Calu3 (cell line): ENCODE measurements at places on chromosomes 13 and 19. TPM values are rescaled to one million over a fixed set of nuclear protein-coding genes. Genes with fewer than 3 reads are reported as not detected.

GRCh38 chr13:99218545-99218944 is 17.9 kb downstream of the UBAC2 start:
- H3K4me1 ChIP-seq = no peaks in the 10 kb centered on the region
- H3K36me3 ChIP-seq = no peaks in the 10 kb centered on the region
- H3K27me3 ChIP-seq = no peaks in the 10 kb centered on the region
- no peak overlapping the region for H3K27ac ChIP-seq
- H3K4me3 ChIP-seq = no peak overlapping the region

GRCh38 chr19:38730731-38731589 is 13.3 kb downstream of the CAPN12 start:
- no peak overlapping the region for H3K4me3 ChIP-seq
- no peaks in the 10 kb centered on the region for H3K27me3 ChIP-seq
- H3K27ac ChIP-seq = peak overlapping the region; percentile 91
- DNase-seq = no peak
- peaks cover 44% of the 10 kb centered on the region for H3K4me1 ChIP-seq

Gene CEACAM5
- total RNA-seq = 1.1 and 3.4 TPM in 2 replicates

DNA sequence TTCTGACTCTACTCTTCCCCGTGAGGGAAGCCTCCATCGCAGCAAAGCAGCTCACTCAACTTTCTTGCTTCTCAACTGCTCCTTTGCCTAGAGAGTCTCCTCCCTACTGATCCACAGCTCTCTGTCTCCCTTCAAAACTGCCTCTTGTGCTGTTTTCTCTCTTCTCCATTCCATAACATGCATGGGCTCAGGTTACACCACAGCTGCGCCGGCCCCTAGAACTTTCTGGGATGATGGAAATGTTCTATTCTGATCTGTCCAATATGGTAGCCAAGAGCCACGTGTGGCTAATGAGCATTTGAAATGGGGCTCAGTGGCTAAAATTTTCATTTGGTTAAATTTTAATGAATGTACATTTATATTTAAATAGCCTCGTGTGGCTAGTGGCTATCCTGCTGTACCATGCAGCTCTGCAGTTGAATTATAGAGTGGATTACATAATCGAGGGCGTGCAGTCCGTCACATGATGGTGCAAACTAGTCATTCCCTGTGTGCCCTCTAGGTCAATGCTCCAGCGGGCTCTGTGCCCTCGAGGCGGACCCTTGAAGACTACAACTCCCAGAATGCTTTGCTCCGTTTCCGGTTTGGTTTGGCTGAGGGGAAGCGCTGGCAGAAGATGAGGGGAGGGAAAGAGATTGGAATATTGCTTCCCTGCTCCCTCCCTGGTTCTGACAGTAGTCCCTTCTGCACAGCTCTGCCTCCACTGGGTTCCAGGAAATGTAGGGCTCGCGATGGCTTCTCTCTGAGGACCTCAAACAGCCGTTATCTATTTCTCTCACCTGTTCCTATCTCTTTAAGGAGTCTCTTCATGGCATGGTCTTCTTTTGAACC is 109.8 kb downstream of the CACNA1A start:
- peaks cover 54% of the 10 kb centered on the region for H3K27me3 ChIP-seq
- peak; percentile 16 for DNase-seq
- no peak overlapping the region for H3K4me3 ChIP-seq
- no peak overlapping the region for H3K27ac ChIP-seq
- H3K36me3 ChIP-seq = no peaks in the 10 kb centered on the region
- H3K4me1 ChIP-seq = peaks cover 9% of the 10 kb centered on the region

- peaks cover 14% of the 10 kb centered on the region for H3K27me3 ChIP-seq
- H3K4me3 ChIP-seq = peak overlapping the region; percentile 20
- peaks cover 98% of the 10 kb centered on the region for H3K36me3 ChIP-seq
- DNase-seq = no peak
These were observed 3.5 kb downstream of the FOSB start for GRCh38 chr19:45471111-45471930.

DNA sequence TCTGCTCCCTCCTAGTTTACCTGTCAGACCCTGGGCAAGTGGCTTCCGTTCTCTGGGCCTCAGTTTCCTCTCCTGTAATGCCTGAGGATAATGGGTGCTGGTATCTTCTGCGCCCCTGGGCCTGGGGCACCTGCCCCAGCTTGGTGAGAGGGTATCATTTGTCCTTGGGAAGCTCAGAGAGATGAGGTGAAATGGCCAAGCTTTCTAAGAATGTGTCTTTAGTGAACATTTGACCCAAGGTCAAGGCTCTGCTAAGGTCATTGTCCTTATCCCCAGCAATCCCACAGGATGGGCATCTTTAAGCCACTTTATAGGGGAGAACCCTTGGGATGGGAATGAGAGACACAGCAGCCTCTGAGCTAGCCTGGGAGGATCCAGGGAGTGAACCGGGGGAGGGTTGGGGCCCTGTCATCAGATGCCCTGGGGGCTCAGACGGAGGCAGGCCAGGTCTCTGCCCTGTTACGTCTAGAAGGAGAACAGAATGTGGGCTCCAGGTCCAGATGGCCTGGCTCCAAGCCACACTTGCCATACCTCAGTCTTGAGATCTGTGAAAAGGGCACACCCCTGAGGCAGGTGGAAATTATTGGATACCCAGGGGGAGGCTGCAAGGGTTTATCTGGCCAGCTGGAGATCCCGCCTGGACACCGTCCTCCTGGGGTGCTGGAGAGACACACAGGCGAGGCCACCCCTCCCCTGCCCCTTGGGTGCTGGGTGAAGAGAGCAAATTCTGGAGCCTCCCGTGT is 1.1 kb upstream of the NFIC start:
- peak overlapping the region; percentile 86 for H3K27ac ChIP-seq
- H3K4me3 ChIP-seq = peak overlapping the region; percentile 14
- no peaks in the 10 kb centered on the region for H3K27me3 ChIP-seq
- DNase-seq = no peak
- H3K4me1 ChIP-seq = peaks cover 30% of the 10 kb centered on the region

DNA sequence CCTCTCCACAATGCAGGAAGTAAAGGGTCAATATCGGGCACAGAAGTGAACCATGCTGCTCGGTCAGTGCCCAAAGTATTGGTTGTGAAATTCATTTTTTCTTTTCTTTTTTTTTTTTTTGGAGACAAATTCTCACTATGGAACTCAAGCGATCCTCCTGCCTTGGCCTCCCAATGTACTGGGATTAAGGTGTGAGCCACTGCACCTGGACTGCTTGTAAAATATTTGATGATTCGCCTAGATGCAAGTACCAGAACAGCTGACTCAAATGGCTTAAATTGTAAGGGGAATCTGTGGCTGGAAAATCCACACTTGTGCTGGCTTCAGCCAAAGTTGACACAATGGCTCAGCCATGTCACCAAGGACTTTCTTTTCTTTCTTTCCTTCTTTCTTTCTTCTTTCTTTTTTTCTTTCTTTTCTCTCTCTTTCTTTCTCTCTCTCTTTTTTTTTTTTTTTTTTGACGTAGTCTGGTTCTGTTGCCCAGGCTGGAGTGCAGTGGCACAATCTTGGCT is 43.7 kb downstream of the NUMBL start:
- H3K36me3 ChIP-seq = peaks cover 15% of the 10 kb centered on the region
- peak overlapping the region; percentile 63 for H3K4me3 ChIP-seq
- no peak for DNase-seq
- H3K4me1 ChIP-seq = peaks cover 21% of the 10 kb centered on the region
- H3K27me3 ChIP-seq = no peaks in the 10 kb centered on the region

Gene ZNF829
- total RNA-seq = 2.6 and 3.0 TPM in 2 replicates

GRCh38 chr19:48806518-48806817 is 4.4 kb downstream of the BCAT2 start:
- DNase-seq = peak; percentile 52
- H3K27ac ChIP-seq = no peak overlapping the region
- H3K4me3 ChIP-seq = no peak overlapping the region
- peaks cover 20% of the 10 kb centered on the region for H3K36me3 ChIP-seq
- H3K27me3 ChIP-seq = no peaks in the 10 kb centered on the region

Gene NR2F6
- total RNA-seq = 33.5 and 34.6 TPM in 2 replicates

GRCh38 chr13:90683711-90684131 is 663.8 kb upstream of the MIR17HG start:
- no peaks in the 10 kb centered on the region for H3K27me3 ChIP-seq
- H3K36me3 ChIP-seq = no peaks in the 10 kb centered on the region
- H3K4me1 ChIP-seq = no peaks in the 10 kb centered on the region

GRCh38 chr19:18607226-18608101 is 865 bp upstream of the CRLF1 start:
- H3K4me3 ChIP-seq = peak overlapping the region; percentile 34
- peaks cover 7% of the 10 kb centered on the region for H3K4me1 ChIP-seq
- no peak overlapping the region for H3K27ac ChIP-seq
- H3K27me3 ChIP-seq = peaks cover 80% of the 10 kb centered on the region

- H3K36me3 ChIP-seq = no peaks in the 10 kb centered on the region
- H3K4me3 ChIP-seq = no peak overlapping the region
- no peaks in the 10 kb centered on the region for H3K4me1 ChIP-seq
- DNase-seq = no peak
- no peaks in the 10 kb centered on the region for H3K27me3 ChIP-seq
These were observed 276.6 kb downstream of the KCTD12 start for GRCh38 chr13:76609643-76610042.

DNA sequence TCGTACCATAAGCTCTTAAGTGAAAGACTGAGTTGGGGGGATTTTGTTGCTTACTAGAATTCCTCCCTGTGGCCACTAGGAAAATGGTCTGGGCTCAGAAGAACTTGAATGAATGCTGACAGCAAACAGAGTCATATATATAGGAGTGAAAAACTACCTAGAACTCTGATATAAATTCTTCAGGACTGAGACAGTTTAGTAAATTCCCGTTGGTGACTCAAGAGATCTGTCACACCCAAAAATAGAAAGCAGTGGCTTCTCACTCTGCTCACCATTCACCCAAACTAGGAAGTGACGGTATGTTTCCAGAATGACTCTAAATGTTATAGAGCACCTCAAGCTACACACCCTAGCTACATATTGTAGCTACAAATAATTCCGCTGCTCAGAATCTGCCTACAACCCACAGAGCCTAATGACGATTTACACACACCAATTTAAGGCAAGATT is 116.2 kb downstream of the TBC1D4 start:
- H3K4me3 ChIP-seq = no peak overlapping the region
- no peaks in the 10 kb centered on the region for H3K27me3 ChIP-seq
- H3K27ac ChIP-seq = no peak overlapping the region
- no peaks in the 10 kb centered on the region for H3K4me1 ChIP-seq
- DNase-seq = no peak

- no peaks in the 10 kb centered on the region for H3K27me3 ChIP-seq
- H3K27ac ChIP-seq = no peak overlapping the region
- DNase-seq = no peak
- no peak overlapping the region for H3K4me3 ChIP-seq
These were observed 15.6 kb upstream of the KCNC3 start for GRCh38 chr19:50344661-50345318.

GRCh38 chr19:16898361-16899015 is 9.7 kb downstream of the F2RL3 start:
- H3K27me3 ChIP-seq = peaks cover 11% of the 10 kb centered on the region
- H3K27ac ChIP-seq = no peak overlapping the region
- DNase-seq = no peak
- H3K4me3 ChIP-seq = peak overlapping the region; percentile 50

Gene NLRP11
- 0.22 TPM in 1 of 2 replicates, not detected in the other for total RNA-seq

GRCh38 chr13:26758496-26759157 is 2.0 kb downstream of the GPR12 start:
- H3K36me3 ChIP-seq = no peaks in the 10 kb centered on the region
- H3K27ac ChIP-seq = no peak overlapping the region
- peaks cover 58% of the 10 kb centered on the region for H3K27me3 ChIP-seq
- H3K4me3 ChIP-seq = no peak overlapping the region

GRCh38 chr19:2059422-2060201 is 8.6 kb upstream of the MKNK2 start:
- no peaks in the 10 kb centered on the region for H3K4me1 ChIP-seq
- peak; percentile 82 for DNase-seq
- H3K27ac ChIP-seq = peak overlapping the region; percentile 98

DNA sequence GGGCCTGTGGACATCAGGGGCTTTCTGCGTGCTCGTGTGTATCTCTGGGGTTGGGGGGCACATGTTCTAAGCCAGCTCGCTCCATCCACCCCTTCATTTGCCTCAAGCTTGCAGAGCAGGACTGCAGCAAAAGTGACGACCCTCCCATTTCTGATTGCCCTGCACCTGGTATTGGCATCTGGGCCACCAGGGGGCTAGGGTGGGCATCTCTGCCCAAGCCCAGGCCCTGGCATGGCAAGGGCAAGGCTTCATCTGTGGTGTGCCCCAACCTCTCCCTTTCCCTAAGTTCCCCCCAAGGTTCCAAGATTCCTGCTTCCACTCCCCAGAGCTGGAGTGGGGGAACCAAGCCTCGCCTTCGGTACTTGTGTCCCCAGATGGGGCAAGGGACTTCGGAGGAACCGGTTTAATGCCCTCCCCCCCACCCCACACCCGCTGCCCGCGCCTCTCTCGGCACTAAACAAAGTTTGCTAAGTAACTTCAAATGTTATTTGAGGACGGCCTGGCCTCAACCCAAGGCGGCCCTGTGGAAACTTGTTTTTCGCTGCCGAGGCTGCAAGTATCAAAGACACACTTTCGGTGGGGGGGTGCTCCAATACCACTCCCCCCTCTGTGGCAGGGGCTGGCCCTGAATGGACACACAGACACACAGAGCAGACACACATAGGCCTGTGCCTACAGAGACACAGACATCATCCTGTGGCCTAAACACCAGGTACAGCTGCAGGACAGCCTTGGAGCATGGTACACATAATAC is 12.2 kb downstream of the NFIX start:
- H3K4me3 ChIP-seq = no peak overlapping the region
- no peaks in the 10 kb centered on the region for H3K4me1 ChIP-seq
- no peak overlapping the region for H3K27ac ChIP-seq
